NCI-H1436 (cell line): ENCODE measurements at places on chromosomes 5 and 9.

- no peak for DNase-seq
Measured at GRCh38 chr5:58069846-58070245, 390.0 kb downstream of the PLK2 start.

GRCh38 chr5:53891159-53891558 lies 330.7 kb downstream of the NDUFS4 start:
- DNase-seq, result no peak

DNA sequence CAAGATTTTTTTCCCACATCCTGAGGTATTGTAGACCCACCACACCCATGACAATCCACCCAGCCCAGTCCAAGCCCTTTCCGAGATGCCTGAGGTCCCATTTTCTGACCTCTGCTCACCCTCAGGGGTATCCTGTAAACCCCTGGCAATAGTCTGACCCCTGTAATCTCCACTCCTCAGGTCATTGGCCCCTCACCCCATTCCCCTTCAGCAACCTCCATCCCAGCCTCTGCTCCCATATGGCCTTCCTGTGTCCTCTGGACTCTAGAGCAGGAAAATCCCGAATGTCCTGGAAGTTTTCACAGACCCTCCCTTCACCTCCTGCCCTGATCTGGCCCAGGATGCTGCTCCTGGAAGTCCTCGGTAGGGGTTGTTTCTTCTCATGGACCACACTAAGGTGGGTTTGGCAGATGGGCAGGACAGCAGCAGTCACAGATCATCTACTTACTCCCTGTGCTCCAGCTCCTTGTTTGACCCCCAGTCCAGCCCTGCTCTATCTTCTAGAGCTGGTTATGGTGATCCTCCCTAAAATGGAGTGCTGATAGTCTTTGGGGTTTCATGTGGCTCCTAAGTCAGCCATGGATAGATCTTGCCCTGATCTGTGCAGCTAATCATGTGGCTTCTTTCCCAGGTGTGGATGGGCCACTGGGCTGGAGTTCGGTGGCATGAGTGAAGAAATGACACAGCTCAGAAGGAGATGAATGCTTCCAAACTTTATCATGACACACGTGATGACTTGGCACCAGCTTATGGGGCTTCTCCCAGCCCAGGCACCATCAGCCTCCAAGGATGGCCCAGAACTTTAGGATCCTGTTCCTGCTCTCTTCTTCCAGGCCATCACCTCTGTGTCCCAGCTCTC lies 12.0 kb upstream of the ACSL6 start:
- DNase-seq, result no peak

DNA sequence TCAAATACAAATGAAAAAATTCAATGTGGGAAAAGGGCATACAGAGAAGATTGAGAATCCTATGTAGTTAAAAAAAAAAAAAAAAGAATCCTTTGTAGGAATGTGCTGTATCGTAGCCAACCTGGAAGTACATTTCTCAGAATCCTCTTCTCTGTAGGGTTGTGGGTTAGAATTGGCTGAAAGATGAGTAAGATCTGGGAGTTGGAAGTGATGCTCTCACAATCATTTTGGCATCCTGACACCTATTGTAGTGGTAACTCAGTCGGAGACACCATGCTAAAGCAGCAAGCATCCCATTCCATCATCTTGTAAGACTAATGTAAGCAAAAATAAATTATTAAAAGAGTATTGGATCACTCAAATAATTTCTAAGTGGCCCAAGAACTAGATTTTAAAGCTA lies 30.6 kb downstream of the MRPL22 start:
- DNase-seq, result no peak
